8988T (cell line): ENCODE measurements at places on chromosomes 12 and 14.

- DNase-seq, result no peak
Observed at GRCh38 chr12:125331342-125332052, 266.3 kb downstream of the AACS start.

GRCh38 chr14:84144166-84144565 lies 1385.8 kb upstream of the FLRT2 start:
- no peak for DNase-seq

- no peak for DNase-seq
Observed at GRCh38 chr12:69512820-69513219, 42.6 kb downstream of the FRS2 start.

GRCh38 chr12:104710940-104711689 lies 247.0 kb downstream of the SLC41A2 start:
- no peak for DNase-seq

- DNase-seq, result no peak
Observed at GRCh38 chr12:20588042-20588441, 107.1 kb upstream of the SLCO1C1 start.

GRCh38 chr14:33017016-33017415 lies 78.3 kb downstream of the NPAS3 start:
- no peak for DNase-seq

- DNase-seq, result no peak
Observed at GRCh38 chr12:98757455-98757854, 112.4 kb downstream of the APAF1 start.

DNA sequence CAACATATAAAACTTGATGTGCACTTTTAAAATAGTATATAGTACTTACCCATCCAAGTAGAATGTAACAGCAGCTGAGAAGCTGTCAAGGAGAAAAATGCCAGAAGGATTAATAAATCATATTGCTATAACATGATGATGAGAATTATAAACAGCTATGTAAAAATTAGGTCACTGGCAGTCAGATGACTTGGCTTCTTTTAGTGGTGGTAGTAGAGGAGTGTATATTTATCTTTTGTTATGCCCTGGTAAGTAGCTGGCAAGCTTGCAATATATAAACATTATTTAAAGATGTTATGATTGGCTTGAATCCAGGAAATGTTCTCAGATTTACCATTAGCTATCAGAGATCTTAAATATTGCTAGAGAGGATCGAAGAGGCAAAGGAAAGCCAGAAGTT lies 471.0 kb upstream of the MGAT4C start:
- DNase-seq, result no peak

- DNase-seq, result no peak
Observed at GRCh38 chr14:52494444-52494843, 57.9 kb downstream of the TXNDC16 start.

DNA sequence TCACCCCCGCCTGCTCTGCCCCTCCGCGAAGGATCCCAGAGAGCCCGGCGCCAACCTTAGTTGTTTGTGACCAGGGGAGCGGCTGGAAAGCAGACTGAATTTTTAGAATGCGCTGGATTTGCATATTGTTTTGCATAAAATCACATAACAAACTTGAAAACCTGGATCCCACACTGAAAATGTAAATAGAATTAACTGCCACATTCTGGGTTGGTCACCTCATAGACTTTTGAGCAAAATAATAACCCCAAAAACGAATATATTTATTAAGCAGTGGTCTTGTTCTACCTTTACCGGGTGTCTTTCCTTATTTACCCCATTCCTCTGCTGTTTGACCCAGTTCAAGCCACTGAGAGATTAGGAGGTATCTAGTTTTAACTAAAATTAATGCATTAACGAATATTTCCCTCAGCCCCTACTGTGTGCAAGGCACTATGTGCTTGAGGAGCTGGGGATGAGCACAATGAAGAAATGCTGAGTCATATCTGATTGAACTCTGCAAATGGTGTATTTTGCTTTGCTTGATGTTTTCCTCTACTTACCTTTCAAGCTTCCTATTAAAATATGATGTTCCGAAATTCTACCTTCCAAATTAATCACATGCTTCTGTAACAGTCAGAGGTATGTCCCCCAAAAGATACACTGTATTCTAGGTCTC lies 438 bp upstream of the EGLN3 start:
- DNase-seq, result no peak

GRCh38 chr12:108691998-108692808 lies 39.1 kb downstream of the CORO1C start:
- no peak for DNase-seq

- DNase-seq, result no peak
Observed at GRCh38 chr14:61132894-61133293, 148.2 kb downstream of the TMEM30B start.

GRCh38 chr12:49359671-49360070 lies 7.6 kb upstream of the SPATS2 start:
- DNase-seq, result no peak

- DNase-seq, result no peak
Observed at GRCh38 chr12:71164568-71165197, 6.9 kb upstream of the TSPAN8 start.

- no peak for DNase-seq
Observed at GRCh38 chr12:106197906-106198623, 49.8 kb downstream of the CKAP4 start.
